ENCODE measurements at places on chromosomes 11 and 22.

DNA sequence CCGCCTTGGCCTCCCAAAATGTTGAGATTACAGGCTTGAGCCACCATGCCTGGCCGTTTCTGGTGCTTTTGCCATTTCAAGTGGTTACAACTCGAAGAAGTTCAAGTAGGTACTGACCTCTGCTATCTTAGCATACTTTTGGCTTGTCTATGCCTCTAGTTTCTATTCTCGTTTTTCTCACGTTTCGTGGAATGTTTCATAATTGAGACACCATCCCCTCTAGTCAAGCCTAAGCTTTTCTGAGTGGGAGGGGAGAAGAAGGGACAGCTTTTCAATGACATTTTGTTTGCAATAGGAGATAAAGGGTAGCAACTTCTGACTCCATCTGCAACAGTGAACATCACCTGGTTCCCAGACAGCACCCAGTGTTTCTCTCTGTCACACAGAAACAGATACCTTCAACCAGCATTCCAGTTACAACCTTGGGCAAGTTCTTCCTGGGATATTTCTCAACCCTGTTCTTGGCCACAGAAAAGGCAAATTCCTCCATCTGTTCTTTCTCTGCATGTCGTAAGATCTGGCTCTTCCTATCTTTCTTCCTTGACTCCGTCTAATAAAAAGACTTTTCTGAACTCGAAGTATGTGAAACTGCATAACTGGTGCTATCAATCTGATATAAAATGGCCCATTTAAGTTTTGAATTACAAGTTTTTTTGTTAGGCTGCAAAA is 25.5 kb downstream of the DDI1 start:
- no peak for DNase-seq

DNA sequence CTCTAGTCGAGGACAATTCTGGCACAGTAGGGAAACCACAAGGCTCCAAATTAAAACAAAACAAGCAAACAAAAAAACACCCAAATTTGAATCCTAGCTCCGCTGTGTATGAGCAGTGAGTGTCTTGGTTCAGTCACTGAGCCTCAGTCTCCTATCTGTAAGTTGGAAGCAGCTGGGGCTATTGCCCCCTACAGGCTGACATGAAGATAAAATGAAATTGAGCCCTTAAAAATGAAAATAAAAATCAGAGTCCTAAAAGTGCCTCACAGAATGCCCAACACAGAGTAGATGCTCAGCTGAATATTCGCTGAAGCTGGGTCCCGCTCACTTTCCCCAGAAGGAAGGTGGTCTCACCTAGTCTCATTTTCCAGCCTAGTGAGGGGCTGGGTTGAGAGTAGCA is 65.2 kb downstream of the PDE2A start:
- no peak for DNase-seq

GRCh38 chr11:102312667-102313066 is 4.6 kb upstream of the BIRC3 start:
- DNase-seq, result no peak

DNA sequence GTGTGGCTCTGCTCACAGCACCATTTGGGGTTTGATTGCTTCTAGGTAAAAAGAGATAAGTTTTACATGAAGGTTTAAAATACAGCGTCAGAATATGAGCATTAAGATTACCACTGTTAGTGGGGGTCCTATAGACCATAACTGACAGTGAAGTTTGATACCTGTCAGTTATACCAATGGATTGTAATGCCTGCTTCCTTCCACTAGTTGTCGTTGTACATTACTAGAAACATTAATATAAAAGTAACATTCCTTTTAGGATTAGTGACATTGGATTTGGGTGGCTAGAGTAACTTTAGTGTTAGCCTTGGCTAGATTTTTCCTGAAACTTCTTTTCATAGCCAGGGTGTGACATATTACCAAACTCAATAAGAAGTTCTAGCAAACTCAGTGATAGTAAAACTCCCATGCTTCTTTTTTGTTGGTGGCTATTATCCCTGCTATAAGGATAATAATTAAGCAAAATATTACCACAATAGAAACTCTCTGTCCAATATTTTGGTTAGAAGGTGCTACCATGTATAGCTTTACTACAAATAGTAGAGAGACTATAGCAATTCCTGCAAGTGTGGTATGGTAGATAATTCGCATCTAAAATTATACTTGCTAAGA is 57.1 kb downstream of the FAM181B start:
- DNase-seq, result no peak

DNA sequence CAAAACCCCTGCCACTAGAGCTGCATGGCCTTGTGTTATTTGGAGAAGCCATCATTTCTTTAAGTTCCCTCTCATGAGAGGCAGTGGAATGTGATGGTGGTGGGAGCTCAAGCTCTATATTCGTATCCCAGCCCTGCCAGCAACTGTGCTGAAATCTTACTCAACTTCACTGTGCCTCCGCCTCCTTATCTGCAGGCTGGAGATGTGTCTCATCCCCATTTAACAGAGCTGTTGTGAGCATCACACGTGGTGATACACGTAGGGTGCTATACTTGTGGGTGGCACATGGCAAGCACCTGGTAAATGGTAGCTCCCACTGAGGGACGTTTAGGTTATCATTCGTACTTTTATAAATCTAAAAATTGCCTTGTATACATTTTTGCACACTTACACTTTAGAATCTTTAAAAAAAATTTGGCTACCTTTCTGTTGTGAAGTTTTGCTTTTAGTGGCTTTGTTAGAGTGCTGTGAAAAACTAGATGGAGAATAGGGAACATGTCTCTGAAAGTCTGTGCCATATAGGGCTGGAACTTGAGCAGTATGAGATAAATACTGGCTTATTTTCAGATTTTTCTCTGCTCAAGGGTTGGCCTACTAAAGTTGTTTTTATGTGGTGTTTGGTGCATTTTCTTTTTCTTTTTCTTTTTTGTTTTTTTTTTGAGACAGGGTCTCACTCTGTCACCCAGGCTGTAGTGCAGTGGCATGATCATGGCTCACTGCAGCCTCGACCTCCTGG is 23.2 kb downstream of the TNRC6B start:
- no peak for DNase-seq

- DNase-seq, result no peak
Observed at GRCh38 chr11:58919980-58920379, 19.3 kb upstream of the GLYATL1 start.
